CD4-positive, alpha-beta T cell treated with Interleukin-15 for 1 hour (primary cell): ENCODE measurements at places on chromosomes 11 and 22.

DNA sequence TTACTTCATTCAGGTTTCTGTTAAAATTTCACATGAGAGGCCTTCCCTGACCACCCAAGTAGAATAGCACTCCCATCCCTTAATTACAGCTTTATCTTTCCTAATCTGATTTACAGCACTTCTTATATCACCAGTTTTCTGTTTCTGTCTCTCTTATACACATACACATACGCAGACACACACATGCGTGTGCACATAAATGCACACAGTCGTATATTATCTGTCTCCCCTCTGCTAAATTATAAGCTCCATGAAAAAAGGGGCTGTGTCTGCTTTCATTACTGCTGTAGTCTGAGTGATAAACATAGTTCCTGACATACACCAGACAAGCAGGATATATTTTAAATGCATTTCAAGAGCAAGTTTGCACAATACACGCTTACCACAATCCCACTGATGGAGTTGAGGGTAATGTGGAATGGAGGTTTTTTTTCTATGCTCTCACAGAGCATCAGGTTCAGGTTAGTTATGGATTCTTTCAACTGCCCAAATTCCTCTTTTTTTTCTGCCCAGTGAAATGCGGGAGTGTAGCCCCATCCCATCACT, 13.7 kb upstream of the TOP3B start:
- no peak for DNase-seq

DNA sequence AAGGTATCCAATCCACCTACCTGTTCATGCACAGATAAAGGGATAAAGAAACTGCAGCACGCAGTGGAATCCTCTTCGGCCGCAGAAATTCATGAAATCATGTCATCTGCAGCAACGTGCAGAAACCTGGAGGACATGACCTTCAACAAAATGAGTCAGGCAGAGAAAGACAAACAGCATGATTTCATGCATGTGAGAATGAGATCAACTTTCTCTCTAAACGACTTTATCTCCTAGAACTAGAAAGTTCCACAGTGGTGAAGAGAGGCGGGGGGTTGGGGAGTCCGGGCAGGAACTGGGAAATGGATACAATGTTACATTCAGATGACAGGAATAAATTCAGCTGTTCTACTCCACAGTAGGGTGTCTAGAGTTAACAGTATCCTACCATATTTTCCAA, 9.9 kb downstream of the RGL4 start:
- no peak for DNase-seq

GRCh38 chr11:103594283-103594682, 442.2 kb upstream of the DDI1 start:
- DNase-seq, result no peak

GRCh38 chr11:103086461-103086860, 5.5 kb downstream of the DCUN1D5 start:
- no peak for DNase-seq
